ENCODE measurements at places on chromosomes 16 and 17. TPM values are rescaled to one million over a fixed set of nuclear protein-coding genes. Genes with fewer than 3 reads are reported as not detected.

Gene QPRT
- 52.5 TPM for total RNA-seq

Gene AANAT
- 0.23 TPM for total RNA-seq

Gene KRTAP9-4
- not detected for total RNA-seq

Gene MGAT5B
- 0.59 TPM for total RNA-seq

DNA sequence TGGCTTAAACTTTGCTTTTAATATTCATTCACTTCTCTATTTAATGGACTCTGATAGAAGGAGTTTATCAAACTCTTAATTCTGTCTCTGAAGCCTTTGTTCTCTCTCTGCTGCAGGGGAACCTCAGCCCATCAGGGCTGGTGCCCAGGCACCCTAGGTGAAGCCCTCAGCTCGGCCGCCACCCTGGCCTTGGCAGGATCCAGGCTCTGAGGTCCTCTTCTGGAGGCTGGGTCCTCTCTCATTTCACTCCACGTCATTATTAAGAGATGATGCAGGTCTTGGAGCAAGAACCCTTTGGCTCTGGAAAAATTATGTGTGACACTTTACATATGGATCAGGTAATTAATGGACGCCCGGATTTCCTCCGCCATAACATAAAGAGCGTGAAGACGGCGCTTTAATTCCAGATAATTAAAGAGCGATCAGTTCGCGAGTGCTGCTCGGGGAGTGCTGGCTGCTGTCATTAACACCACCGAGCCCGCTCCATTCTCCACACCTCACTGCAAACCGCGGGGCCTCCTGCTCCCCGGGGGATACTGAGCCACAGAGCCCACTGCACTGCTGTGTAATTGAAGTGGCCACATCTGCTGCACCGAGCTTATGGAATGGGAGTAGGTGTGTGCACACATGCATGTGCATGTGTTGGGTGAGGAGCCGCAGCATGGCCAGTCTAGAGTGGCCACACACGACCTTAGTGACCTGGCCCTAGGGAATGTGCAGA lies 259.4 kb upstream of the TNRC6C start:
- no peak for ATAC-seq

DNA sequence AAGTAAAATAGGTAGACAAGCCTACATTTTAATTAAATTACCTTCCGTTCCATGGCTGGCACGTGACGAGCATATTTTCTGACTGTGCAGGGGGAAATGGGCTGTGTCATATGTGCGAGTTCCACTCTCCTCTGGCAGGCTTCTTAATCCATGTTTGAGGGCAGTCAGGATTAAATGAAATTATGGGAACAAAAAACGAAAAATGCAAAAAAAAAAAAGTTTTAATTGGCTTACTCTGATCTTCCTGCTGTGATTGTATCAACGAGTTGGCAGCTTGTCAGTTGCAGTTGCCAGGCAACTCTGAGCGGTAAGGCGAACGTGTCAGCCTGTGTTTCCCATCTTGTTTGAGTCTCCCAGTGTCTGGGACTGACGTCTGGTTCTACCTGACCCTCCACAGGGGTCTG lies 302.9 kb upstream of the XYLT1 start:
- no peak for ATAC-seq

GRCh38 chr17:47291242-47291873 lies 32.4 kb upstream of the EFCAB13 start:
- ATAC-seq = no peak

- ATAC-seq = no peak
Observed at GRCh38 chr16:1347286-1347855, 4.3 kb downstream of the TSR3 start.

GRCh38 chr16:74586948-74587347 lies 20.0 kb downstream of the GLG1 start:
- ATAC-seq = no peak

DNA sequence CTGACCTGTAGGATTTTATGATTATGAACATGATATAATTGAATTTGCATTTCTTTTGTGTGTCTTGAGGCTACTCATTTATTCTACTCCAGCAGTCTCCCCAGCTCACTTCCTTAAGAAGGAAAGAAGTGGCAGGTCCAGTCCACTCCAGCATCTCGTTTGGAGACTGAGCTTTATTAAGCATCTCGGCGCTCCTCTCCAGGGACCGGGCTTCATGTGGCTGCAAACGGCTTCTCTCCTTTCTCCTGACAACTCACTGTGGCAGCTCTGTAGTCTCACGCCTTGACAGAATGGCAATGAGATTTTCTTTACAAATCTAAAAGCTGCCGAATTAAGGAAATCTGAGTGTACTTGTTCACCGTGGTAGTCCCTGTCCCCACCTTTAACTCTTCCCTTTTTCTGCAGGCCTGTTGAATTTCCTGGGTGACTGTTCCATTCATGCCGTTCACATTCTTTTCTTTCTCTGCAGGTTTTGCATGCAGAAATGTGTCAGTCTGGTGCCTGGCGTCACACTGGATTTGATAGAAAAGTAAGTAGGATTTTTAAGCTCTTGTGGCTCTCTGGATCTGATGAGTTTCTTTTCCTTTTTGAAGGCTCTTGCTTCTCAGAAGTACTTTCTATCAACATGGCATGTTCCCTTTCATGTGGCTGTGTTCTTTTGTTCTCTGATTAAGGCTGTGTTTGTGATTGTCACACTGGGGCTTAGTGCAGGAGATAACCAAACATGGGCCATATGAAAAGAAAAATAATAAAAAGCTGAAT lies 200.5 kb upstream of the CHMP6 start:
- ATAC-seq = no peak

GRCh38 chr17:77101521-77102410 lies 39.0 kb upstream of the SEC14L1 start:
- no peak for ATAC-seq

- no peak for ATAC-seq
Observed at GRCh38 chr16:65846210-65846602, 520.3 kb upstream of the CDH5 start.

- no peak for ATAC-seq
Observed at GRCh38 chr17:28285965-28286364, 33.0 kb upstream of the TMEM97 start.

DNA sequence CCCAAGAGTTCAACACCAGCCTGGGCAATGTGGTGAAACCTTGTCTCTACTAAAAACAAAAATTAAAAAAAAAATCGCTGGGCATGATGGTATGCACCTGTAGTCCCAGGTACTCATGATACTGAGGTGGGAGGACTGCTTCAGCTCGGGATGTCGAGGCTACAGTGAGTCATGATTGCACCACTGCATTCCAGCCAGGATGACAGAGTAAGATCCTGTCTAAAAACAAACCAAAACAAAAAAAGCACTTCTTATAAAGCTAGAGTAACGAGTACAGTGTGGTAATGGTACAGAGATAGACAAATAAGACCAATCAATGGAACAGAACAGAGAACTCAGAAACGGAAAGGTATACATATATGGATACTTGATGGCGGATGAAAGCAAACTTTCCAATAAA lies 4.4 kb downstream of the NSMCE1 start:
- ATAC-seq = no peak

GRCh38 chr16:11677959-11678881 lies 10.0 kb downstream of the SNN start:
- ATAC-seq = no peak

Data from motor neuron (in vitro differentiated cells).